ENCODE measurements at places on chromosomes 4 and X.

- DNase-seq, result no peak
Measured at GRCh38 chr4:114088481-114088880, 109.0 kb upstream of the ARSJ start.

DNA sequence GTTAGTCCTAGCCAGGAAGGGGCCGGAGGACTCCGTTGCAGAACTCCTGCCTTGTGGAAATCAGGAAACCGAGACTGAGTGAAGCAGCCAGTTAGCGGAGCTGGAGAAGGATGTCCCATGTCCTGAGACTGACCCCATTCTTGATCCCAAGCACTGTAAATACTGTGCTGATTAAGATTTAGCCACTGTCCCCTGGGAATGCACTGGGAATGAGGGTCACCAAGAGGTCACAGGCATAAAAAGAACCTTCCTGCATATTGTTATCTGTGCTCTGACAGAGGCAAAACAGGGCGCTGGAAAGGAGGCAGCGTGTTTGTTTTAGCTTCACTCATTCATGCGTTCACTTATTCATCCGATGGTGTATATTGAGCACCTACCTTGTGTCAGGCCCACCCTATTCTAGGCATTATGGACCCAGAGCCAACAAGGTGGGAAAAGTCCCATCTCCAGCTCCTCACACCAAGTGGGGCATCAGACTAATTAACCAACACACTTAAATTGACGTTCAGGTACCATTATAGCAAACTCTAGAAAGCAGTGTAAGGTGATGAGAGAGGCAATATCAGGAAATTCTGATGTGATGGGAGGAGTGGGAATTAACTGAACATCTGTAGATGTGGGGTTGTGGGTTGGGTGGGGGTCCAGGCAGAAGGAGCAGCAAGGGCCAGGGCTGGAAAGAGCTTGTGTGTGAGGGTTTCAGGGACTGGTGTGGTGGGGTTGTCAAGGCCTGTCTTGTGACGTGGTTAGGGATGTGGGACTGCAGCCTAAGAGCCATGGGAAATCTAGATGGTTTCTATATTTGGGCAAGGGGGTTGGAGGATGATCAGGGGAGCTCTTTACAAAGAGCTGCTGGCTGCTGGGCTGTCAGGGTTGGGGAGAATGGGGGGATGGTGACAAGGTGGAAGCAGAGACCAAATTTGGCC lies 10.6 kb upstream of the SLC2A9 start:
- DNase-seq, result no peak

DNA sequence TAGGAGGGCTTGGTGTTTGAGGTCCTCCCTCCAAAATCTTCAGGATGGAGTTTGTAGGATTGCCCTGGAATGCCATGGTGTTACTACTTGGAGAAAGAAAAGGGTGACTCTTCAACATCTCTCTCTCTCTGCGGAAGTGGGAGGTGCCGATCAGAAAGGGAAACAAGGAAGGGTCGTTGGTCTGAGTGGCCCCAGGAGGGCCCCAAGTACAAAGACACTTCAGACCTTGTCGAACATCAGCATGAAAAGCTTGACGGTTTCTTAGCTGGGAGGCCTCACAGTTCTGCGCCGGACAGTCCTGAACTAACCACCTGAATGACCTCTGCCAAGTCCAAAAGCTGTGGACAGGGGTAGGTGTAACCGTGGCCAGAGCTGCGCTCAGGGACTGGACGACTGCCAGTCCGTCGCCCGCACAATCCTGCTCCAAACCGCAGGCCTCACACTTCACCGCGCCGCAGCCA lies 646 bp upstream of the GSX2 start:
- no peak for DNase-seq

- DNase-seq, result no peak
Measured at GRCh38 chr4:150230561-150230960, 152.3 kb downstream of the DCLK2 start.

DNA sequence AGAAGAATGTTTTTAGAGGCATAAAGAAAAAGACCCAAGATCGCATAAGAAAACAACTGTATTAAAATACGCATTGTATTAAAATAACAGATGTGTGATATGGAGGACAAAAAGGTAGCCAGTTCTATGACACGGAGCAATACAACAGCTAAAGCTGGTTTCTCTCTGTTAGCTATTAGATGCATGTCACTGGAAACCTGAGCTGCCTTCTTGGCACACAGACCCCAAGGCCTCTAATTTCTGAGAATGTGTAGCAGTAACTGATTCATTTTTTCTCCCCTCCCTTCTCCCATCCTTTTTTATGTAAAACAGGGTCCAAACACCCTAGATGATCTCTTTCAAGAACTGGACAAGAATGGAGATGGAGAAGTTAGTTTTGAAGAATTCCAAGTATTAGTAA lies 4.1 kb downstream of the S100G start:
- DNase-seq, result no peak

- DNase-seq, result no peak
Measured at GRCh38 chr4:13432453-13432852, 51.7 kb downstream of the RAB28 start.

GRCh38 chr4:48042979-48043461 lies 26.4 kb downstream of the NIPAL1 start:
- DNase-seq, result no peak

GRCh38 chr4:66694739-66695138 lies 850.6 kb downstream of the CENPC start:
- DNase-seq, result no peak

DNA sequence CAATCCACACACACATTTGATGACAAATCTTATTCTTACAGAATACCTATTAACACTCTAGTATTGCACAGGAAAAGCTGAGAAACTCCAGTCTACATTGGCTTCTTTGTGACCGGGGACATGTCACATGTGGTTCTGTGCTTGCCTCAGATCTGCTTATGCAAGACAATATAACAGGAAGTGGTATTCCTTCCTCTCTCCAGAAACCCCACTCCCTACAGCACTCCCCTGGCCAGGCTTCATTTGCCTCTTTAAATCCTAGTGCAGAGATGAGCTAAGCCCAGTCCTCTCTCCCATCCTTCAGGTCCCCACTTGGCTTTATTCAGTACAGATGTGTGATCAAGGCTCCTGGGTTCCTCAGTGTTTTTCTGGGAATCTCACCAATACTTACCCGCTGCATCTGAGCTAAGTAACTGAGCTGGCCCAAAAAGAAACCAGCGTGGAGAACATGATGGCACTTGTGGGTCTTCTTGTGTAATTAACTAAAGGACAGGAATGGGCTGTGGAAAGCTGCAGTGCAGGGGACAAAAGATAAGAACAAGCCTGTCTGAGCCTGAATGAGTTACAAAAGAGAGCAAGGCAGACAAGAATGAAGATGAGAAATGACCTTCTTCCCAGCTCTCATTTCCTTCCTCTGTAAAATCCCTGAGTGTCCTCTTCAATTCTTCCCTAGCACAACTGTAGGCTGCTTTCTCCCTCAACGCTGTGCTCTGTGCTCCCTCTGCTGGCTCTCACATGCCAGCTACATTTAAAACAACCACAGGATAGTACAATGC lies 105.6 kb downstream of the HNRNPD start:
- no peak for DNase-seq

GRCh38 chr4:26223155-26223554 lies 97.7 kb upstream of the RBPJ start:
- DNase-seq, result no peak

DNA sequence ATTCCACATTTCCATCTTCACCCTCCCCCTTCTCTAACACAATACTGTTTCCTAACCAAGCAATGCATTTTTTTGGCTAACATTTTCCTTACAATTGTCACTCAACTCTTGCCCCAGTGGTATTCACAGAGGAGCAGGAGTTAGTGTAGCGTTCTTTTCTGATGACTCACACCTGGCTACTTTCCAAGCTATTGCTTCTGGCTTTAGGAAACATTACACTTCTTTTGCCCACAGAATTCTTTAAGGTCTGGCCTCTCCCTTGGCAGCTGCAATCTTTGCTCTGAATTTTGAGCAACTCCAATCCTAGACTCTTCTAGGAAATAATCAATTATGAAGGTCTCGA lies 27.5 kb upstream of the PDGFC start:
- no peak for DNase-seq

DNA sequence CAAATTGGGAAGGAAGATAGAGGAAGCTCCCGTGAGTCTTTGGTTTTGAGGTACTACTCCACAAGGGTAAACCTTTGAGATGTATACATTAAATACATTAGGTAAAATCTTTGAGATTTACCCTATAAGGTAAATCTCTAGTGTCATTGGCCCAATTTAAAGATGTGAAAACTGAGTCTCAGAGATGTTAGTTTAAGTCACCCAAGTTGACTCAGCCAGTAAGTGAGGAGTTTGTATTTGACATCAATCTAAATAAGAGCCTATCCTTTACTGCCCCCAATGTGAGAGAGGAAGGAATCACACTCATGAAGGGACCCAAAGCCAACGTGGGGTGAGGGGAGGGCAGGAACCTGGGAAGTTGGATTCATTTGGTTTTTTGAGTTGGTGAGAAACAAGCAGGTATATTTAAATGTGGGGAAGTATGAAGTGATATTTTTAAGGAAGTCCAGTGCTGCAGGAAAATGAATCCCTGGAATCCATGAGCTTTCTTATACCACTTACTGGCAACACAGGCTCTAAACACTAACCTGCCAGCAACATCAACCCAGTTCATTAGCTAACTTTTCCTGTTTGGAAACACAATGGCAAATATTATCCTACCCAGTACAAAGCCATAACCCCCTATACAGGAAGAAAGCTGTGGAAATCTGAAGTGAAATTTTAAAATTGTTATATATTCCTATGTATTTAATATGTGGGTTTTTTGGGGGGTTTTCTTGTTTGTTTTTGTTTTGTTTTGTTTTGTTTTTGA lies 55.3 kb downstream of the PALLD start:
- no peak for DNase-seq

GRCh38 chr4:135564090-135564489 lies 1362.5 kb upstream of the PABPC4L start:
- DNase-seq, result no peak

- no peak for DNase-seq
Measured at GRCh38 chrX:130728208-130728607, 174.8 kb downstream of the ENOX2 start.

DNA sequence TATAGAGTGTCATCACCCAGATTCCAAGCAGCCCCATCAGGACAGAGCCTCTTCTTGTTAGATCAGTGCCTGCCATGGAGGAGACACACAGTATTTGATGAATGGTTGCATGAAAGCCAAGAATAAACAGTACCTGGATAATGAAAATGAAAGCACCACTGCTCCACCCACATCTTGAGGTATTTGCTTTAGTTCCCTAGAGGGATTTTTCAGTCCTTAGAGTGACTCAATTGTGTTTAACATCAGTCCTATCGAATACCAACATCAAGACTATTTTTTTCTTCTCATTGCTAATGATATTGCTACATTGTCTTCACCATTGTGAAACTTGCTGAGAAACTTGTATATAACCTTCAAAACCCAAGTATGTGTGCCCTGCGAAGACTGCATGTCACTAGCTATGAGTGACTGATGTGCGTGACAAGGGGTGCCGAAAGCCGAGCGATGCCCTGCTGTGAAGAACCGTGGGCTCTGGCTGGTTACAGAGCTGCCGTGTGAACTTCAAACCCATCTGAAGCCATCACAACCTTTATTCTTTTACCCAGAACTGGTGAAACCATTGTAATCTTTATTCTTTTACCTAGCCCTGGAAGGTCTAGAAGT lies 211.3 kb upstream of the FAT1 start:
- no peak for DNase-seq

- no peak for DNase-seq
Measured at GRCh38 chr4:138609943-138610350, 367.8 kb upstream of the SLC7A11 start.

DNA sequence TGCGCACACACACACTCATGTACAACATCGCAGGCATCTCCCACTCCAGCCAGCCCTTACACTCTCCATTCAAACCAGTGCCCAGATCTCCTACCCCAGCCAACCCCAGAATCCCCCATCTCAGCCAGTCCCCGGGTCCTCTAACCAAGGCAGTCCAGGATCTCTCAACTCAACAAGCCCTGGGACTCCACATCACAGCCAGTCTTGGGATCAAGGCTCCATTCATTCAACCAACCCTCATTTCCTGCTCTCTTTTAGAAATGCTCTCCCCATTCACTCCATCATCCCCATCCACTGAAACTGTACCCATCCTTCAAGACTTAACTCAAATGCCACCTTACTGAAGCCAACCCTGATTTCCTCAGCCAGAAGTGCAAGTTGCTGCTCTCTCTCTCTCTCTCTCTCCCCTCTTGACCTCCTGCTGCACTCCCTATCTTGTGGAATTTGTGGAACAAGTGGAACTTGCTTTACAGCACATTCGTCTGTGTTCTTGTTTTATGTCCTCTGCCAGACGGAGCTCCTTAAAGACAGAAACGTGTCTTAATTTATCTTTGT lies 40.6 kb upstream of the IQSEC2 start:
- DNase-seq, result no peak

- DNase-seq, result no peak
Measured at GRCh38 chr4:165199722-165200121, 7.6 kb upstream of the KLHL2 start.

DNA sequence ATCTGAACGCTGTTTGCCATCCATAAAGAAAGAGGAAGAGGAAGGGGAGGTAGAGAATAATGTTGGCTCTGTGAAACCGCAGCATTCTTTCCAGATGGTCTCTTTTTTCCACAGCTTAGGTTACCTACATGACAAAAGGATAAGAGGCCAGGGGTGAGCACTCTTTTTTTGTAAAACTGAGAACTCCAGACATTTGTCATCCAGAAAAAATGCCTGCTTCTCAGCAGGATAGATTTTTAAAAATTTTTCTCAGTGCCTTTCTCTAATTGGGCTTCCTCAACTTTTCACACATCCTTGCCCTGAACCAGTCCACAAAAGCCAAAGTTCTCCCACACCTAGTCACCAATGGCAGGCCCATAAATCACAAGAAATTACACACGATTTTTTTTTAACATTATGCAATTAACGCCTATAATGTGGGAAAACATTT lies 158.1 kb upstream of the TENM3 start:
- no peak for DNase-seq

GRCh38 chrX:21509912-21510311 lies 135.7 kb downstream of the CNKSR2 start:
- DNase-seq, result no peak

DNA sequence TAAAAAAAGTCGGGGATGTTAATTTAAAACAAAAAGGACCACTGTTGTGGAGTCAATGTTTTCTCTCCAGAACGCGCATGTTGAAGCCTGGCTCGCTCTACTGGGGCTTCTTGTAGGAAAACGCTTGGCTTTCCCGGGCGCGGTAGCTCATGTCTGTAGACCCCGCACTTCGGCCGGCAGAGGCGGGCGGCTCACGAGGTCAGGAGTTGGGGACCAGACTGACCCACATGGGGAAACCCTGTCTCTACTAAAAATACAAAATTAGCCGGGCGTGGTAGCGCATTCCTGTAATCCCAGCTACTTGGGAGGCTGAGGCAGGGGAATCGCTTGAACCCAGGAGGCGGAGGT lies 15.6 kb downstream of the NELFA start:
- DNase-seq, result no peak

GRCh38 chr4:119005928-119006460 lies 117.3 kb downstream of the SYNPO2 start:
- no peak for DNase-seq

GRCh38 chrX:16311671-16312070 lies 144.4 kb downstream of the MAGEB17 start:
- no peak for DNase-seq

Data from stimulated activated CD8-positive, alpha-beta memory T cell treated with anti-CD3 and anti-CD28 coated beads, Interleukin-4, amount 100 ng/mL, for 4 hours (primary cell).